Activated CD4-positive, alpha-beta T cell treated with anti-CD3 and anti-CD28 coated beads, Interleukin-2, amount 10 ng/mL, durations not matched to agents 7 days and 5 days (primary cell): ENCODE measurements at places on chromosomes 7 and 10.

DNA sequence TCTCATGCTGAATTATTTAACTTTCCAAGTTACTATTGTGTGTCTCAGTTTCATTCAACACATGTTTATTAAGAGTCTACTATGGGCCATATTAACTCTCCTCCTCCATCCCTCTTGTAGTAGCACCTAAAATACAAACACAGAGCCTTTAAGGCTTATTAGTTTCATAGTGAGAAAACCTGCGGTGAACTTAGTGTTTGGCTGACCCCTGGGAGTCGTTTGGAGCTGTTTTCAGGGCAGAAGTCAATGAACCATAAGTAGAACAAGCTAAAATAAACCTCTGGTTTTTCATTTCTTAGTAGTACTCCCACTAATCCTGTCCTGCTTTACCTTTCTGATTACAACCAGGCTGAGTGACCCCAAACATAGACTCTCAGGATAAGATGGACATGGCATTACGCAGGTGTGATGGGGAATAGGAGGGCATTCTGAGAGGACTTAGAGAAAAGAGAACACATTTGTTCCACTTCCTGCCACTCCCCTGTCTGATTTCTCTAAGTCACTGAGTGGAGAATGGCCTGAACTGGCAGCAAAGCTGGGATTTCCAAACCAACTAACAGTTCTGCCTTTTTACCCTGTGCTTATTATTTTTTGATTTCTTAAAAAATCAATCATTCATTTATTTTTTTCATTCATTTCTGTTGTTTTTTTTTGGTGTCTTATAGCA is 74.5 kb downstream of the LRMDA start:
- DNase-seq = no peak

- no peak for DNase-seq
Observed at GRCh38 chr10:77160679-77161078, 476.9 kb downstream of the KCNMA1 start.

GRCh38 chr7:23713285-23714149 is 3.5 kb downstream of the STK31 start:
- no peak for DNase-seq

DNA sequence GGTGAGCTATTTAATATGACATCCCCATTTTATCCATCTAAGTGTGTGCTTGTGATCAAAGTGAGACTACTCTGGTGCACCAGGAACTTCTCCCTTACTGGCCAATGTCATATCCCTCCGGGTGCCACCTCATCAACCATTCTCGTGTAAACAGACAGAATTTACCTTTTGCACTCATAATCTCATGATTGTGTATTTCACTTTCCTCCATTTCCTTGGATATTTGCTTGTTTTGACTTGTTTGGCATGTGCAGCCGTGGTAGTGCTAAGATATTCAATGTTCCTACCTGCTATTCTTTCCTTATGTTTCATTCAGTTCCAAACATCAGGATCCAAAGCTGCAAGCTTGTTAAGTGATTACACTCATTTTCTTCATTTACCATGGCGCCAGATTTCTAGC is 280.5 kb upstream of the SP8 start:
- DNase-seq = no peak

DNA sequence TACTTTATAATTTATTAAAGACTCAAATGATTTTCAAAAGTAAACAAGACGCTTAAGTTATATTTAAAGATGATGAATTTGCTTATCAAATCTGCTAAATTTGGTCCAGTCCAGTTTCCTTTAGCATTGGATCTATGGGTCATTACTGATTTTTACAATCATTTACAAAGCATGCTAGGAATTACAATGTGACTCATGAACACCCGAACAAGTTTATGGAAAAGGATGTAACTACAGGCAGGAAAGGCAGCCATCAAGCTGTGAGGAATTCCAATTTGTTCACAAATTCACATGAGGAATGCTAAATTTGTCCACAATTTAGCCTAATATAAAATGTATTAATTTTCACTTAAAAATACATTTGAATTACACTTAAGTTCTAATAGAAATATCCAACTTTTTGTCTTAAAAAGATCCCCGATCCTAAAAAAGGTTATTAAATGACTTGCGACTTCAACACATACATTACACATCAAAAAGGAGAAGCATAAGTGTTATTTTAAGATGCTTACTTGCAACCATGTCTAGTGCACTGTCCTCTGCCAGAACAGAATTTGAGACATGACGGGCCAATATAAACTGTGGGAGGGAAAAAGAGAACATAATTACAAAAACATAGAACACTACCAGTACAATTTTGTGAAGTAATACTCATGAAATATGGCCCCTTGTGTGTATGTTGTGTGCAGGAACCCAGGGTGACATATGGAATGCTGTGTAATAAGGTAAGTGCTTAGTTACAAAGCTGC is 194.2 kb upstream of the SLC26A5 start:
- DNase-seq = no peak

DNA sequence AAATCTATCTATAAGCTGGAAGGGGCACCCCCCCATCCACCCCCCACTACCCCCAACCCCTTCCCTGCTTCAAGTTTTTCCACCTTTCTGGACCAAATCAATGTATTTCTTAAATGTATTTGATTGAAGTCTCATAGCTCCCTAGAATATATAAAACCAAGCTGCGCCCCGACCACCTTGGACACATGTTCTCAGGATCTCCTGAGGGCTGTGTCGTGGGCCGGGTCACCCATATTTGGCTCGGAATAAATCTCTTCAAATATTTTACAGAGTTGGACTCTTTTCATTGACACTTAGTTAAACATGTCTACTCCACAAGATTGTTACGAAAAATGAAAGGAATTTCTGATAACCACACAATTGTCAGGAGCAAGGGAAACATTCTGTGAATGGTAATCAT is 215.6 kb downstream of the ADARB2 start:
- DNase-seq = no peak

GRCh38 chr10:71713135-71714030 is 6.2 kb downstream of the C10orf105 start:
- DNase-seq = no peak

- no peak for DNase-seq
Observed at GRCh38 chr7:142248-142941, 50.0 kb upstream of the FAM20C start.

DNA sequence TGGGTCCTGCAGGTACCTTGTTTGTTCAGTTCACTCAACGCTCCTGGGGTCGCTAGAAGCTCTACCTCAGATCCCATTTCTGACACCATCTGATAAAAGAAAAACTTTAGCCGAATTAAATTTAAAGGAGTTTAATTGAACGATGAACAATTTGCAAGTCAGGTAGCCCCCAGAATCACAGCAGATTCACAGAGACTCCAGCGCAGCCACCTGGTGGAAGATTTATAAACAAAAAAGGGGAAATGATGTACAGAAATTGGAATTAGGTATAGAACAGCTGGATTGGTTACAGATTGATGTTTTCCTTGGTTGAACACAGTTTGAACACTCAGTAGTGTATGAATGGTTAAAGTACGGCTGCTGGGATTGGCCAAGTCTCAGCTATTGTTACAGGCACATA is 23.1 kb downstream of the FBXL13 start:
- no peak for DNase-seq

DNA sequence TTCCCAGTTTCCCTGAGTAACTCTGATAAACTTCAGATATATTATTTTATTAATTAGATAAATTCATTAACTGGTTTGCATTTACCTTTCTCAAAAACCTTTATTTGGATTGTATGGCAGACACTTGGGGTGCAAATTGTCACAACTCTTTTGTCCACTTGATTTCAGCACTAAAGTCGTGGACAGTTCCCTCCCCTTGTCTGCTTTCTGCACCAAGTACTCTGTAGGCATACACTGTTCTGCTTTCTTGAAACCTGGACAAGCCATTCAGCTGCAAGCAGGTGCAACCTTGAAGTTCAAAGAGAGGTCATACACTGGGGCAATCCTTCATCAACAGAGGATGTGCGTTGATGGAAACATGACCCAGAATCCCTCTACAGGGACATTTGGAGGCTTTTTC is 162.9 kb downstream of the ARL5B start:
- DNase-seq = peak; percentile 7

GRCh38 chr7:90262438-90262837 is 17.5 kb downstream of the CFAP69 start:
- no peak for DNase-seq

DNA sequence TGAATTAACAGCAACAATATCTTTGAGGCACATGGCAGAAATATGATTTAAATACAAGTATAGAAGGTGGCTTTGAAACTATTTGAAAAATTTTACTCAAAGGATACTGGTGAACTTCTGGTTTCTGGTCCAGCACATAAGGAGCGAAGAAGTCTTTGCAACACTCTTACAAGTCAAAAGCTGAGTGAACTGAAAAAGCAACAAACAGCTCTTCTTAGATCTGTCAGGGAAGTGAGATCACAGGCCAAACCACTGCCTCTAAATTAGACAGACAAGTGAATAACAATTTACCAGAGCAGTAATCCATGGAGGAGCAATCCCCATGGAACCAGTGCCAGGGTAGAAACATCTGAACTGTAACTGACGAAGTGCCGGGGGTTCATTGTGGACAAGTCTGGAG is 9.6 kb upstream of the VWC2 start:
- DNase-seq = no peak

DNA sequence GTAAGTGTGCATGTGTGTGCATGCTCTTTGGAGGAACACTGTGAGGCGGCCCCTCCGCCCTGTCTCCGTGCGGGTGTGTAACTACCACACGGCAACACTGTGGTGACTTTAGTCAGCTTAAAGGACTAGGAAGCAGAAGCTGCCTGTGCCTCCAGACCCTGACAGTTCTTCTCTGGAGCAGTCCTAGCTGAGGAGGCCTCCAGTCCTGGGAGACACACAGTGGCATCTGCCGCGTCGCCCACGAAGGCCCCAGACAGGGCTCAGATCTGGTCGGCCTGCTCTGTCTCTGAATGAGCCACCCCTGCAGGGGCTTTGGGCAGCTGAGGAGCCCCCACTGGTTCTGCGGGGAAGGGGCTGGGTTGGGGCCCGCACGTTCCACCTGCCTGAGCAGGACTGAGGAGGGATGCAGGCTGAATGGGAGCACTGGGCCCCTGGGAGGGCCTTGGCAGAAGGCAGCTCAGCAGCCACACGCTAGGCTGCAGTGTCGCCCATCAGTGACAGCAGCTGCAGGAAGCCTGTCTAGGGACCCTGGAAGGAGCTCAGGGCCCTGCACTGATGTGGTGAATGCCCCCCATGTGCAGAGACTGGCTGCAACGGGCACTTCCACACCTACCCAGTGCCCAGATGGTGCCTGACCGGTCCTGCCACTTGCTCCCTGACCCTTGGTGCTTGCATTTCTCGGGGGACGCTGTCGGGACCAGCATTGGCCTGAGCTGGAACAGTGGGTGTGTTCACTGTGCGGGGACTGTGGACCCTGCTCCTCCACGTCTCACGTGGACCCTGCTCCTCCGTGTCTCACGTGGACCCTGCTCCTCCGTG is 27.3 kb upstream of the KNDC1 start:
- no peak for DNase-seq

- no peak for DNase-seq
Observed at GRCh38 chr7:33643530-33643929, 261.8 kb upstream of the BMPER start.

DNA sequence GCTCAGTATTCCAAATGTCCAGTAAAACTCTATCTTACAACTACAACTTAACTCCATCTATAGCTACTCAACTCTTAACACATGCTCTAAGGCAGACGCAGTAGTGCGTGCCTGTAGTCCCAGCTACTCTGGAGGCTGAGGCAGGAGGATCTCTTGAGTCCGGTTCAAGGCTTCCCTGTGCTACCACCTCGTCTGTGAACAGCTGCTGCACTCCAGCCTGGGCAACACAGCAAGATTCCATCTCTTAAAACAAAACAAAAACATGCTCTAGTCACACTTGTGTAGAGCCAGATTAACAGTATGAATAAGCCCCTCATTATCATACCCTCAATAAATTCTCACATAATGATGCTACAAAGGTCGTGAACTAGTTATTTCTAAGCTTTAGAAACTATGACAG is 3.6 kb downstream of the BAZ1B start:
- DNase-seq = no peak

- DNase-seq = no peak
Observed at GRCh38 chr7:6643915-6644625, 7.0 kb downstream of the ZNF316 start.

- no peak for DNase-seq
Observed at GRCh38 chr7:114084472-114085312, 165.9 kb upstream of the PPP1R3A start.

GRCh38 chr10:33566001-33566400 is 231.5 kb upstream of the NRP1 start:
- no peak for DNase-seq

DNA sequence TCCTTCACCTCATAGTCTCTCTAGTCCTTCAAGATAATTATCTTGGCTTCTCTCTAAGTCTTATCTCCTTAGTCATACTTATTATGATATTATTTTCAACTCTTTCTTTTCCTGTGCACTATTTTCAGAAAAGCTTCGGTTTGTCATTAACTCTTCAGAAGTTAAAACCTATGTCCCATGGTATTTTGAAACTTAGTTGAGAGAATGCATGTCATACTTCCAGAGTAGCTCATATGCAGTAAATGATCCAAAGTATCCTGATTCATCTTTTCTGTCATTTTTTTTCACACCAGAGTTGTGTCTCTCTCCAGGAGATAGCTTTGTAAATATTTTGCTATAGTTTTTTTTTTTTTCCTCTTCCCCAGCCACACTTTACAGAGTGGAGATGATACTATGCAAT is 1008.6 kb downstream of the NRG3 start:
- no peak for DNase-seq

DNA sequence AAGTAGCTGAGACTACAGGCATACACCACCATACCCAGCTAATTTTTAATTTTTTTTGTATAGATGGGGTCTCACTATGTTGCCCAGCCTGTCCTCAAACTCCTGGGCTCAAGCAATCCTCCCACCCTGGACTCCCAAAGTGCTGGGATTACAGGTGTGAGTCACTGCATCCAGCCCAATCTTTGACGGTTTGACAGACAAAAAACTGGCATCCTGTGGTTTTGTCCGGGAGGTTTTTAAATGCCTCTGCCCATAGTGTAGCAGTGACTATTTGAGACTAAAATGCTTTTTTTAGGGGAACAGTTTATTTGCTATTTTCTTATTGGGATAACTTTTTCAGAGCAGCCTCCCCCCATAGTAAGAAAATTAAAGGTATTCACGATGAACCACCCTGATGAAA is 523.7 kb upstream of the GALNT17 start:
- no peak for DNase-seq

GRCh38 chr7:148395990-148396716 is 194.4 kb upstream of the C7orf33 start:
- no peak for DNase-seq

DNA sequence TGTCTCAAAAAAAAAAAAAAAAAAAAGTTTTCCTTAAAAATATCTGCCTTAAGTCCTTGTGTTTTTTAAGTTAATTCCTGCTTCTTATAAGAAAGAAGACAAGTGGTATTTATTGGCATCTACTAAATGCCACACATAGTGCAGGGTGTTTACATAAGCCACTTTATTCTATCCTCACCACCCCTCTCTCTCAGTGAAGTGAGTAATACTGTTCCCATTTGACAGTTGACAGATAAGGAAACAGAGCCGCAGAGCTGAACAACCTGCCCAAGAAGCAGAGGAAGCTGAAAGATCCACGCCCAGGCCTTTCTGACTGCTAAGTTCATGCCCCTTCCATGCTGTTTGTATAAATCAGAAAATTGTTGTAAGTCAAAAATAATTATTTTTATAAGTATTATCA is 54.1 kb downstream of the ABLIM1 start:
- peak; percentile 31 for DNase-seq

GRCh38 chr10:44217274-44217820 is 167.6 kb downstream of the CXCL12 start:
- no peak for DNase-seq

- DNase-seq = no peak
Observed at GRCh38 chr7:96236198-96237039, 85.5 kb downstream of the SLC25A13 start.
